ENCODE measurements at places on chromosomes 7 and 10.

- DNase-seq, result no peak
These were observed 1.5 kb downstream of the ZFAND2A start for GRCh38 chr7:1158203-1159126.

DNA sequence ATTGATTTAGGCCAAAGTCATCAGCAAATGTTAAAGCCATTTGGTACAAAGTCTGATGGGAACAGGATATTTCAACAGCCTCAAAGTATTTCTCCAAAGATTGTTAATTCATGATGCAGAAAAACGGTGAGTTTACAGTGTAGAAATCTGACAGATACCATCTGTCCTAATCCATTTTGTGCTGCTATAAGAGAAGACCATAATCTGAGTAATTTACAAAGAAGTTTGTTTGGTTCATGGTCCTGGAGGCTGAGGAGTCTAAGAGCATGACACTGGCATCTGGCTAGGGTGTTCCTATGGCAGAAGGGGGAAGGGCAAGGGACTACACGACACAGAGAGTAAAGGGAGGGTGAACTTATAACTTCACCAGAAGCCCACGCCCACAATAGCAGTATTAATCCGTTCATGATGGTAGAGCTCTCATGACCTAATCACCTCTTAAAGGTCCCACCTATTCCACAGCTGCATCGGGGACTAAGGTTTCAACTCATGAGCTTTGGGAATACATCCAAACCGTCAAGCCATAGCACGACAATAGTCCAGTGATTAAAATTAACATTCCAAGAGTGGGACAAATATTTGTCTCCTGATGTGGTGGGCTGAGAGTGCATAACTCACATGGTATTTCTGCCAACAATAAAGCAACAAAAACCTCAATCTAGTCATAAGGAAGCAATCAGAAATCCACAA is 298.6 kb upstream of the AKR1E2 start:
- no peak for DNase-seq

DNA sequence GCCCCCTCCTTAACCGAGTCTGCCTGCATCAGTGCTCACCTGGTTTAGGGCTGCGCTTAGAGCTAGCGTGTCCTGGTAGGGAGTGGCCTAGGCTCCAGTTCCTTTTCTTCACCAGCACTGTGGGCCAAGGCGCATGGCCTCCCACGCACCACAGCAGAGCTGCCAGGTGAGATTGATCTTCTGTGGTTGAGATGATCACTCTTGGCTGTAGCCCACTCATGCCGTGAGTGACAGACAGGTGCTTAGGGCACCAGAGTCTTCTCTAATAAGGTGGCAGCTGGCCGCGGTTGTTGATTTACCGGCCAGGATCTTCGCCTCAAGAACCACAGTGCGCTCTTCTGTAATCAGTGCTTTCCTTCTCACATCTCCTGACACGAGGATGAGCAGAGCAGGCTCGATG is 157.2 kb upstream of the INSYN2A start:
- DNase-seq, result no peak

- DNase-seq, result no peak
These were observed 15.1 kb upstream of the CROT start for GRCh38 chr7:87330316-87330715.

DNA sequence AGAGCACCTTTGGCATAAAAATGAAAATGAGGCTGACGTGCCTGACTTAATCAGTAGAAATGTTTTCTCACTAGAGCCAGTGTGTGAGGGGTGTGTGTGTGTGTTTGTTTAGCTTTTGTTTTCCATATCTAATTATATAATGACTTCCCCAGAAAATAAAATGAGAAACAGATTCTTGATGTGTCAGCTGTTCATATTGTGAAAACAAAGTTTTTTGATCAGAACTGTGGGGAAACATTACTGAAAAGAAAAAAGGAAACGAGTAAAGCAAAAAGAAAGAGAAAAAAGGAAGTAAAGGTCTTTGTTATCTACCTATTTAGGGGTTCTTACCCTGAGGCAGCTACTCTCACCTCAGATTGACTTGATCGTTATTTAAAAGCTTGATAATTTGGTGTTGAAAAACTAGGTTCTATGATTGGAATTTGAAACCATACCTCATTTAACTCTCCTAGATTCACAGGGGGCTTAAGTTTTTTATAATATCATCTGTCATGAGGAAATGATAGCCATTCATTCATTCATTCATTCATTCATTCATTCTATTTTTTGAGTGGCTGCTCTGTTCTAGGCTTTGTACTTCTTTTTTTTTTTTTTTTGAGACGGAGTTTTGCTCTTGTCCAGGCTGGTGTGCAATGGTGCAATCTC is 58.0 kb downstream of the CREM start:
- DNase-seq, result no peak

GRCh38 chr10:54708021-54708420 is 93.0 kb downstream of the PCDH15 start:
- no peak for DNase-seq

DNA sequence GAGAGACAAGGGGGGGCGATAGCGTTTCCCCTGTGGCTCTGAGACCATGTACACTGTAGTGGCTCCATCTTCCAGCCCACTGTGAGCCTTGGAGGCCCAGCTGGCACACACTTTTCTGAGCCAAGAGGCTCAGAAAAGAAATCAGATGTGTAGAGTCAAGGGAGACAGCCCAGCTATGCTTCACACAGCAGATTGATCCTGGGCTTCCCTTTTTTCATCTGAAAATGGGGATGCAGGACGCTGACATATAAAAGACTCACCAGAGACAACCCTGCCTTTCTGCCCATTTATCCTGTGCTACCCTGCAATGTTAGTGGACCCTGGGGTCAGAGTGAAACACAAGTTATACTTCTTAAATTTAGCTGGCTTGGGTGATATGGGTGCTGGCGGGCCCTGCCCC is 14.3 kb downstream of the TMEM273 start:
- DNase-seq, result no peak

Measured in esophagus squamous epithelium (tissue), 5 donors.